Frontal cortex (tissue), 4 donors: ENCODE measurements at places on chromosomes 1 and 21. TPM values are rescaled to one million over a fixed set of nuclear protein-coding genes. Genes with fewer than 3 reads are reported as not detected.

The IGSF9 gene
- 5.3 TPM for total RNA-seq

The C1orf87 gene
- not detected for total RNA-seq

DNA sequence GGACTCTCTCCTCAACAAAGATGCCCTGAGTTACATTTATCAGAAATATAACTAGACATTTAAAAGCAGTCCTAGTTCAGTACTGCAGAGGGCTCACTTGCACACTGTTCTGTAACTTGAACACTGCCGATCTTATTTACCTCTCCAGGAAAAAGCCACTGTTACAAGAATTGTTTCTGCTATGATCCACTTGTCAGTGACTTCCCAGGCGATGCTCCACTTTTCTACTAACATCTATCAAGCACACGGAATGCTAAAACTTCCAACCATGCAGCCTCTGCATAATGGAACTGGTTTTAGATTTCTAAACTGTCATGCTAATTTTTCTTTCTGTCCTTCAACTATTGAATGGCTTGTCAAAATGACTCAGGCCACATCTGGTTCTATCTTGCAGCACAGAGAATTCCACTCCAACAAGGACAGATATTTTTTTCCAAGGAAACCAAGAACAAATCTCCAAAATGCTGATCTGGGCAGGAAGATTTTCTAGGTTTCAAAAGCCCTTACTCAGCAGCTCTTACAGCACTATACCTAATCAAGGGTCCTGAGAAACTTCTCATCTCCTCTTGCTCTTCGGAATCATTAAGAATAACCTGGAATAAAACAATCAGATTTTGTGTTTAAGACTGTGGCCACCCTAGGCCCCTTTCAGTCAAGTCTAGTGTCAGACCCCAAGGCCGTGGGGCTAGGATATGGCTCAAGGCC, 9.9 kb downstream of the SEC16B start:
- DNase-seq = no peak

DNA sequence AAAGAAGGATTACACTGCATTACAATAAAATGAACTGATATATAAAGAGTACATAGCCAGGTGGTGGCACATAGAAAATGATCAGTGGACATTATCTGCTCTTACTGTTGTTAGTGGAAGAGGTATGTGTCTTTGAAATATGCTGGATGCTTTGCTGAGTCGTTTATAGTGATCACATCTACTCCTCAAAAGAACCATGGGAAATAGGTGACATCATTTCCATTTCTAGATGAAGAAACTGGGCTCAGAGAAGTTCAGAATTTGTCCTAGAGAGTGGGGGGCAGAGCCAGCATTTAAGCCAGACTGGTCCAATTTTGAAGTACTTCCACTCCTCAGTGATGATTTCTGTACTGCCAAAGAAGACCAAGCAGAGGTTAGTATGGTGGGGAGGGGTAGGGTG, 34.0 kb upstream of the BACH1 start:
- no peak for DNase-seq

The SLC44A5 gene
- 162 TPM for total RNA-seq

The S100A2 gene
- total RNA-seq = not detected

DNA sequence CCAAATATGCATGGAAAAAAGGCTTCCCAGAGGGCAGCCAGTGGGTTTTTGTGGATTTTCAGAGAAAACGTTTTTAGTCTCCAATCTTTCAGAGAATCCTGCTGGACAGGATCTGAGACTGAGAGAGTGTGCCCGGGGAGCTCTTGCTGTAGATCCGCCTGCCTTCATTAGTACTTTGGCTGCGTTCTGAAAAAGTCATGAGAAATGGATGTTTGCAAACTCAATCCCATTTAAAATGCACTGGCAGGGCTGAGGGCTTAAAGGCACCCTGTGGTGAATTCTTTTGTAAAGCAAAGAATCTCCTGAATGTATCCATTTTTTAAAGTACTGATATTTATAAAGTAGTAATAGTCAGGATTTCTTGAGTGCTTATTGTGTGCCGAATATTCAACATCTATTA, 22.2 kb downstream of the FOXD2 start:
- no peak for DNase-seq
